Ureter (tissue), 1 donor: ENCODE measurements at places on chromosomes 7 and 10. TPM values are rescaled to one million over a fixed set of nuclear protein-coding genes. Genes with fewer than 3 reads are reported as not detected.

GRCh38 chr7:141463986-141464385, 87.2 kb upstream of the AGK start:
- no peak for DNase-seq

- DNase-seq = no peak
Observed at GRCh38 chr10:103884681-103885139, 29.3 kb upstream of the SH3PXD2A start.

DNA sequence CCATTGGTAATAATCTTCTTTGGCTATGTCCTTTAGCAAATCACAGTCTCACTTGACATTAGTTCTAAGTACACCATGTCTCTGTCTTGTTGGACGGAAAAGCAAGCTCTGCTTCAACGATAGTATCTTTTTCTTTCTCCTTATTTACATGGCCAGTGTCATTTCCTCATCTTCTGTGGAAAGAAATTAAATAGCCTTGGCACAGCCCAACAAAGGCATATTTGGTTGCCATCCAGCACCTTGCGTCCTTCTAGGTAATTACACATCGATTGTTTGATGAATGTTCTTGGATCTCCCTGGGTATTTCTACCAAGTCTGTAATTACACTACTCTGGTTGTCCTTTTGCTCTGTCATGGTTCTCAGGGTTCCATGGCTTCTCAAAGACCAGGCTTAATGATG, 183.1 kb downstream of the CHN2 start:
- DNase-seq = no peak

GRCh38 chr10:52659085-52659484, 113.5 kb downstream of the MBL2 start:
- no peak for DNase-seq

DNA sequence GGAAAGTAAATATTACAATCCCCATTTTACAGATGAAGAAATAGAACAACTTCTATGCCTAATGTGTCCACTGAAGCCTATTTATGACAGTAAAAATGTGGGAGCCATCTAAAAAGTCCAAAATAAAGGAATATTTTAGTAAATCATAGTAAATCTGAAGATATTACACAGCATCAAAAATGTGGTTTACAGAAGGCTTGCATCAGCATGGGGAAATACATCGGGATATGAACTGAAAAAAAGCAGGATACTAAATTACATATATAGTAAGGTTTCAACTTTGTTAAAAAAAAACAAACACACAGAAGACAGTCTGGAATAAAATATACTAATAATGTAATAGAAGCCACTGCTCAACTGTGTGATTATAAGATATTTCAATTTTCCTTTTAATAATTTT, 20.8 kb downstream of the CPA1 start:
- DNase-seq = no peak

CRHR2 gene
- total RNA-seq = 0.34 TPM

STEAP1B gene
- total RNA-seq = 0.73 TPM

DNA sequence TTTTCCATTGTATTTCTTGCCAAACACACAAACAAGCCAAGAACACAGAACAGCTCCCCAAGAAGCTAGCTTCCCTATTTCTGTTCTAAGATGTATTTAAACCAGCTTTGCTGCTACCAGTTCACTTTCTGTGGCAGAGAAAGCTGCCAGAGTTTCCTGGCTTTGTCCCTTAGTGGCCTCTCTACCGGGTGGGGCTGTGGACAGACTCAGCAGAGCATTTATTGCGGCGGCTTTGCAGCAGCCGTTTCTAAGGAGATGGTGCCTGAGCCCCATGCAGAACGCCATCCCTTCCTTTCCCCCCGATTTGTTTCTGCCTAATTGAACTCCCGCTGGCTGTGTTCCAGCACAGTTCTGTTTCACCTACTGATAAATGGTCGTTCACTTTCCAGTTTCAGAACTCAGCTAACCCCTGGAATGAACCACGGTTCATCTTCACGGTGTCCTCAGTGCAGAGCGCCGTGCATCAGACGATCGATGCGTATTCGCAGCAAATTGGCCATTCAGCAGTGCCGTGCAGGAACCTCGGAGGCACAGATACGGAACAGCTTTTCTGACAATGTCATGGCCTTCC, 33.8 kb upstream of the SFMBT2 start:
- DNase-seq = no peak
